ENCODE measurements at places on chromosomes 5 and 9.

GRCh38 chr5:72557167-72558045 lies 50.2 kb upstream of the ZNF366 start:
- peak; percentile 48 for DNase-seq

- DNase-seq = no peak
Observed at GRCh38 chr5:107028938-107029337, 641.8 kb downstream of the EFNA5 start.

DNA sequence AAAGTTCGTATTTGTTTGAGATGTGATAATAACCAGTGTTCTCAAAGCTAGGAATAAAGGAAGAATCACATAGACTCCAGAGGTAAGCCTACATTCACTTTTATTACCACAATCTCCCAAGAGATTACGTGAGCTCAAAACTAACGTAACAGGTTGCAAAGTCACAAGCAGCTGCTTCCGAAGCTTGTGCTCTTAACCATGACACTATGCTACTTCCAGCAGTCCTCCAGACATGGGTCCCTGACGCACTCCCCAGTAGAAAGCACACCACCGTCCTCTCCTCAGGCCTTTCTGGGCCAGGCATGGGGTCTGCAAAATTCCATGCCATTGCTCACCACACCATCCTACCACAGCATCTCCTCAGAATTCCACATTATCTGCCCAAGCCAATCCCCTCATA lies 84.6 kb downstream of the PAX5 start:
- no peak for DNase-seq

GRCh38 chr5:21049901-21050300 lies 1061.9 kb upstream of the CDH18 start:
- no peak for DNase-seq

DNA sequence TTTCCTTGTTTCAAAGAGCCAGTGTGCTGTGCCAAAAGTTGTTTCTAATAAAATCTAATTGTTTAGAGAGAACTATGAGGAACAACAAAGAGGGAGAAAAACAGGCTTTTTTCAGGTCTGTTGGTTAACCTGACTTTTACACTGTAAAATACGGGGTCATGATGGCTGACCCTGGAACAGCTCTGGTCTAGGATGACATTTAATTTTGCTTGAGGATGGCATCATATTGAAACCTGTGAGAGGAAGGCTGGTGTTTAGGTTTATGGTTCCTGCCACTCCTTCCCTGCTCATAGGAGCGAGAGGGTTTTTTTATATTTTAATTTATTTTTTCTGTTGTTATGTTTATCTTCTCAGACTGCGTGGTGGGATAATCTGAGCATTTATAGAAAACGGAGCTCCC lies 327.6 kb downstream of the KDM4C start:
- DNase-seq = no peak

All from tongue (tissue), 3 donors.